ENCODE measurements at places on chromosomes 5 and 9. TPM values are rescaled to one million over a fixed set of nuclear protein-coding genes. Genes with fewer than 3 reads are reported as not detected.

RASEF gene
- 2.9 TPM for total RNA-seq

FBN2 gene
- 24.6 TPM for total RNA-seq

OLFM1 gene
- total RNA-seq: not detected

TNFSF15 gene
- total RNA-seq: 0.25 TPM

EPB41L4B gene
- 0.76 TPM for total RNA-seq

IL5 gene
- not detected for total RNA-seq

TAF11L14 gene
- total RNA-seq: not detected

FLT4 gene
- 0.38 TPM for total RNA-seq

GCNT4 gene
- total RNA-seq: 1.1 TPM

HAVCR2 gene
- 6.8 TPM for total RNA-seq

EIF4EBP3 gene
- total RNA-seq: 0.98 TPM

HRH2 gene
- not detected for total RNA-seq

SAXO1 gene
- total RNA-seq: 0.51 TPM

ESM1 gene
- not detected for total RNA-seq

MUSK gene
- not detected for total RNA-seq

IRX2 gene
- 0.33 TPM for total RNA-seq

PPIC gene
- total RNA-seq: 30.3 TPM

PITX1 gene
- not detected for total RNA-seq

KIF4B gene
- not detected for total RNA-seq

Measured in mesangial cell (primary cell).